T47D (cell line): ENCODE measurements at places on chromosomes 2 and 18.

GRCh38 chr2:30509716-30510115 is 62.7 kb downstream of the LCLAT1 start:
- DNase-seq: no peak

- no peak for DNase-seq
Observed at GRCh38 chr18:55588870-55589595, 1.0 kb upstream of the TCF4 start.

DNA sequence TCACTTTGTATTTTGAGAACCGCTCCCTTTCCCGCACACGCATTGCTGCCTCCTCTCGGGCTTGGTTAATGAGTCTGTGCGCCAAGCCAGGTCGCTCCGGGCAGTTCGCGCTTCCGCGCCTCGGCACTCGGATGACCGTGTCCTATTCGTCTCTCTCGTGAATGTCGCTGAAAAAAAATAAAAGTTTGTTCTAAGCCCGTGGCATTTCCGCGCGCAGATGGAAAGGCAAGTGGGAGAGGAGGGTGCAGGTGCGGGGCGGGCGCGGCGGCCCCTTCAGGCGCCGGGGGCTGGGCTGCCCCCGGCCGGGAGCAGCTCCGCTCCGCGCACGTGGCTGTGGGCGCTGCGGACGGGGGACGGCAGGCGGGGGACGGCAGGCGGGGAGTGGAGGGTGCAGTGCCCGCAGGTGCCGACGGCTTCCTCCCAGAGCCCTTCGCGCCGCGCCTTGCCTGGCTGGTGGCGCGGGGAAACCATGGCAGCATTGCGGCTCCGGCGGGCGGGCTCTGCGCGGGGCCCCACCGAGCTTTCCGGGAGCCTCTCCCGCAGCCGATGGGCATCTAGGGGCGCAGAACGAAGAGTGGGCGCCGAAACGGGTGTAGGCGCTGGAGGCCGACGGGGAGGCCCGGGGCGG is 159.6 kb upstream of the SIX2 start:
- DNase-seq: peak; percentile 38

- DNase-seq: no peak
Observed at GRCh38 chr2:213246497-213247281, 37.6 kb upstream of the SPAG16 start.

GRCh38 chr2:233689501-233689900 is 3.2 kb upstream of the UGT1A6 start:
- DNase-seq: no peak

GRCh38 chr18:8045160-8045883 is 478.2 kb downstream of the PTPRM start:
- DNase-seq: no peak

DNA sequence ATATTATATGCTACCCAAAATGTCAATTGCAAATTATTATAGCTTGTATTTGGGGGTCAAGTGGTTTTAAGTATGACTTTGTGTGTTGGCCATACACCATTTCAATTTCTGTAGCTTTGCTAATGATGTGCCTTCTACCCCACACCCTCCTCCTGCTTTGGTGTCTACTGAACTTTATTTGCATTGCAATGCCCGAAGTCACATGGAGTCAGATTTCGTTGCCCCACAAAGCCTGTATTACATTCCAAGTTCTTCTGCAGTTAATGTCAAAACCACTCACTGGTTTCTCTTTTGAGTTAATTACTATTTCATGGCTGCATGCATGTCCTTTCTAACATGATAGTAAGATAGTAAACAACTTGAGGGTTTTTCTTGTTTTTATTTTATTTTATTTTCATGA is 528.9 kb downstream of the RIT2 start:
- DNase-seq: no peak

DNA sequence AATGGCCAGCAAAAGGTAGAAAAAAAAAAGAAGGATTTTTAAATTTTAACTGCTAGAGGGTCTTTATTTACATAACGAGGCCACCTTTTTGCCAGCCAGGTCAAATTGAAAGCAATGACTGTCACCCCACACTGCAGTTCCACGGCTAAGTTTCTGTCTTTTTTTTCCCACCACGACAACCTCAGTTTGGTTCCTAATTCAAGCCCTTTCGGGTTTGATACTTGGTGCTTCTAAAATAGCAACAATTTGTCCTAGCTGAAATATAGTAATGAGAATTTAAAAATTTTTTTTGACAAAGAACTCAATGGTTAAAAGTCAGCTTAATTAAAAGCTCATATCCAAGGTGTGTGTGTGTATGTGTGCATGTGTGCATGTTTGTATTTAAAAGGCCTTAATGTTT is 16.4 kb upstream of the NMS start:
- no peak for DNase-seq

GRCh38 chr2:83071914-83072313 is 1387.2 kb downstream of the SUCLG1 start:
- no peak for DNase-seq

DNA sequence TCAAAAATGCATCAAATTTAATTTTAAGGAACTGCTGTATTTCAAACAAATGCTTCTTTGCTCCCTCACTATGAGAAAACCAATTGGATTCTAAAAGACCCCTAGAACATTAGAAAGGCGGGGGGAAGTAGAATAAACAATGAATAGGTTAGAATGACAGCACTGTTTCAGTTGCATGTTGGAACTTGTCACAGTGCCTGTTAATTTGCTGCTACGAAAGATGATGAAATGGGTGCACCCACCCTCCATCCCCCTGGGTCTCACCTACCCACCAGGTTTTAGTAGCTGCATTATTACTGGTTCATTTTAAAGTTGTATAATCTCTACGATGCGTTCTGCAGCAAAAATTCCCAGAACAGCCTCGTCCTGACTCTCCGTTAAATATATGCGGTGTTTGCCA is 193.0 kb upstream of the COPS8 start:
- DNase-seq: no peak

DNA sequence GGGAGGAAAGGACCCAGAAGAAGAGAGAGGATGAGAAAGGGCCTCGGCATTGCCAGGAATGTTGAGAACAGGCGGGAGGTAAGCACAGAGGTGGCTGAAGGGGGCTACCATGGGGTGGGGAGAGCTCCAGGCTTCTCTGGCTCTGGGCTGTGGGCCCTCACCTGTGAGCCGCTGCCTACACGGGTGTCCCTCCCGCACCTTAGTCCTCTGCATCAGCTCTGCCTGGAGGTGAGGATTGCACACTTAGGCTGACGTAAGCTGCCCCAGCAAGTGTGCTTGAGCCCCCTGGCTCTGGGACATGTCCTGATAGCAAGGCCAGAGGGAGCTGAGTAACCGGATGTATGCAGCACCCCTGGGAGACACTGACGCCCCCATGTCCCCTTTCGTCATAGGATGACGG is 33.9 kb downstream of the TMEM18 start:
- DNase-seq: no peak

- DNase-seq: no peak
Observed at GRCh38 chr2:150167711-150168110, 319.8 kb downstream of the RND3 start.

- peak; percentile 26 for DNase-seq
Observed at GRCh38 chr2:112259509-112260294, 4.9 kb upstream of the ZC3H8 start.

- DNase-seq: no peak
Observed at GRCh38 chr2:104702031-104702850, 151.7 kb upstream of the POU3F3 start.

DNA sequence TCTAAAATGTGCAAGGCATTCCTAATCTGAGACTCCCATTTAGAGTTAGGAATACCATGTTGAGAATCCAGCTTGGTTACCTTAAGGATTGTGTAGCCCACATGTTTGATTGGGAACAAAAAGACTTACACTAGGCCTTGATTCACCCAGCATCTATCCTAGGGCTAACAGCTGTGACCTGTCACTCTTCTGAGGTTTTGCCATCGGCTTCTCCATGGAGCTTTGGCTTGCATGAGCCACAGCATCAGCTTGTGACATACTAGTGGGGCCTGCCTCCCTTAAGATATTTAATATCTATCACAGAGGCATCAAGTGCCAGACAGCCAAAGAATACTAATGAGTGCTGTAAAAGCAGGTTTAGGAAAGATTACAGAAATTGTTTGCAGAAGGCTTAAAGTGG is 241.3 kb upstream of the UBE2E3 start:
- no peak for DNase-seq

DNA sequence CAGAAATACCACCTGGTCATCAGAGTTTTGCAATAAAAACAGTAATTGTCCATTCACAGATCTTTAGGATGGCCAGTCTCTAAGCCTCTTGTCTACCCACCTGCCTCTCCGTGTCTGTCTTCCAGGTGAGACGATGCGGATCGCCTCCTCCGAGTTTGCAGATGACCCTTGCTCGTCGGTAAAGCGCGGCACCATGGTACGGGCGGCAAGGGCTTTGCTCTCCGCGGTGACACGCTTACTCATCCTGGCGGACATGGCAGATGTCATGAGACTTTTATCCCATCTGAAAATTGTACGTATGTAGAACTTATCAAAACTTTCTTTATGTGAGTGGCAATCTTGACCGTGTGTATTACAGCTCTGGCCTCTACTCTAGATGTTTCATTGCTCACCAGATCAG is 345.0 kb downstream of the CTNNA2 start:
- DNase-seq: no peak

GRCh38 chr2:175576270-175576669 is 394.8 kb upstream of the ATP5MC3 start:
- no peak for DNase-seq

- no peak for DNase-seq
Observed at GRCh38 chr2:64338910-64339500, 115.0 kb upstream of the LGALSL start.

DNA sequence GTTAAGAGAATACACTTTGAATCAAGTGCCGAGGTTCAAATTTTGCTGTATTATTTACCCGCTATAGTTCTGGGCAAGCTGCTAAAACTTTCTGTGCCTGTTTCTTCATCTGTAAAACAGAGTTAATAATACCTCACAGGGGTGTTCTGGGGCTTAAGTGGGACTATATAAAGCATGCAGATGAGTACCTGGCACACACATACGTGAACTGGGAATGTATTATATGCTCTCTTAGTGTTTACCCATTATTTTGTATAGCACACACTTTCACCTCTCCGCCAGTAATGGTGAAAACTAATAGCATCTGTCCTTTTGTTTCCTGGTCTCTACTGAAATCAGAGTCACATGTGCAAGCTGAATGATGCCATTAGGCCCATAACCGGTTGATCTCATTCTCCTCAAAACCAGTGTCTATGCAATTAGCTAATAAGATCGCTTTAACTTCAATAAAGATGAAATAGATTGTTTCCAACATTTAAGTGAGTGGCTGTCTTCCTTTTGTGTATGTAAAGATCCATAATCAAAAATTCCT is 3.8 kb upstream of the CDKL4 start:
- DNase-seq: no peak

- DNase-seq: no peak
Observed at GRCh38 chr2:309954-310510, 22.1 kb upstream of the ALKAL2 start.

DNA sequence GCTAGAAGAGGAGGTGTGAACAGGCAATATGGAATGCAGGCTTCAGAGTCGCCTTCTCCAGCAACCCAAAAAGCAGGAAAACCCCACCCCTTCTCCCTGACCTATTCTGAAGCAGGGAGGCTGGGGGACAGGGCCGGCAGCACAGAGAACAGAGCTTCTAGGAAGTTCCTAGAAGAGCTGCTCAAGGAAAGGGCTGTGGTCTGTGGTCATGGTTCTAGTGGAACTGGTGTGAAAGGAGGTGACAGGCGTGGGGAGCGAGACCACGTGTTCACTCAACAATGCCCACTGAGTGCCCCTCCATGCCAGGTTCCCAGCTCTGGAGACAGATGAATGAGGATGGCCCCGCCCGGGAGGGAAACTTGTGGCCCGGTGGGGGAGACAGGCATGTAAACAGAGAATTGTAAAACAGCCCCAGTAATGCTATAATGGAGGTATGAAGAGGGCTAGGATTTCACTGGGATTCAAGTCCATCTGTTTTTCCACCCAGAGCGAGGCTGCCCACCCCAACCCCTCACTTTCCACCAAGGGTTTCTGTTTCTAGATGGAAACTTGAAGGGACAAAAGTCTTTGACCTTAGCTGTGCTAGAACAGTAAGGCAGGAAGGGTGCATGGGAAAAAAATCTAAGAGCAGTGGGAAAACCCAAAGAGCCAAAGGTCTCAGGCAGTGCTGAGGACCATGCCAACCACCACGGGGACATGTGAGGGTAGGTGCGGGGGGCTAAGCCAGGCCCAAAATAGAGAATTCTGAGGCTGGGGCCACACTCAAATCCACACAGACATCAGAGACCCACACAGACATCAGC is 71.8 kb downstream of the TNS1 start:
- DNase-seq: no peak

DNA sequence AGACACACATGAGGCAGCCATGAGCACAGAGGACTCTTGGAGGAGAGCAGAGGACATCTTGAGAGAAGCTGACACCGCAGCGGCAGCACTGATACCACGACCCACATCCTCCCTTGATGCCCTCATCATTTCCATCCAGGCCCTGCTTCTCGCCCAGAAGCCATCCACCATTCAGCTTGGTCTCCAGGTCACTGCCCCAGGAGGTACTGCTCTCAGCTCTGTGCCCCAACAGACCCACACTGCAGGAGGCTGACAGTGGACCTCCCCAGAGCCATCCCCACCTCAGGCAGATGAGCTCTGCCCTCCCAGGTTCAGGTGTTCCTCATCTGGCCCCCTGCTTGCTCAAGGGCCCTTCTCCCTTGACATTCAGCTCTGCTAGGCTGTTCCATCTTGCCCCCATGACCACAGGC is 74.9 kb downstream of the ACKR3 start:
- DNase-seq: no peak

DNA sequence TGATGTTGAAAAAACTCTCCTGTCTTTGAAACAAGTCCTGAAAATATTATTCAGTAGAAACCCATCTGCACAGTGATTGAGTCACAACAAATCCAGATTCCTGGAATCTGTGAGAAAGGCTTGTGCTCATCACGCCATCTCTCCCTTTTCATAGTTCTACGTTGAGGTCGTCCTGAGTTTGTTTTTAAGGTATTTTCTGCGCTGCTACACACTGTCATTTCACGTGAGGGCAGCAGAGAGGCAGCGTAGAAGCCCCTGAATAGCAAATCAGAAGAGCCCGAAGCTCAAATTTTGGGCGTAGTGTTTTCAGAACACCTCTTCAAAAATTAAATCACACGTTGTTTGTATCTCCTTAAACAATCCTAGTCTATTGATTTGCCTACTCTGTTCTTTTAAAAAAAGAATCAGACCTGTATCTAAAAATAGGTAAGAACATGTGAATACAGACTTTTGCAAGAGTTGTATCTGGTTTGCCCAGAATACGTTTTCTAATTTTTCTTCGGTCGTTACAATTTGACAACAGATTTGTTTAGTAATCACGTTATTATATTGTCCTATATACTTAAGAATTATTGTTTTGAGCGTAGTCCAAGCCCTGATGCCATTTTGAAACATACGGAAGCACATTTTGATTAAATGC is 61.6 kb upstream of the SLC38A11 start:
- DNase-seq: peak; percentile 53

DNA sequence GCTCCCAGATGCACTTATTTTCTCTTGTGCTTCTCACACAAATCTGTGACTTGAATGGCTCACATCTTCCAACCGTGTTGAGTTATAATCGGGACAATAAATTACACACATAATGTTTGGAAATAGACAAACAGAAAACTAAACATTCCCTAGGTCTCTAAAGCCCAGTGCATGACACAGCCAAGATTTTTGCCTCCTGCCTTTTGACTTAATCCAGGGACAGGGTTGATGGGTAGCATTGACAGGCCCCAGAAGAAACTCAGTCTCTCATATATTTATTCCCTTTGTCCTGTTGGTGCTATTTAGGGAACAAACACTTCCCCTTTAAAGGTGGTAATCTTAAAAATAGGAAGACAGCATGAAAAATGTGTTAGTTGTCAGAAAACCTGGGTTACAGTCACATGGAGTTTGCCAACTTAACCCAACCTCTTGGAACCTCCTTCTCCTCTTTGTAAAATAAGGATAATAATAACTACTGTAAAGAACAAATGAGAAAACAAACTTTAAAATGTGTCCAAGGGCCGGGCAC is 24.0 kb upstream of the ARPC2 start:
- no peak for DNase-seq

GRCh38 chr2:42784204-42784880 is 8.0 kb downstream of the HAAO start:
- DNase-seq: no peak
